A549 treated with CpdA at 1 μM for 4 hours (cell line): ENCODE measurements at places on chromosomes 2 and 18. TPM values are rescaled to one million over a fixed set of nuclear protein-coding genes. Genes with fewer than 3 reads are reported as not detected.

IL1F10 gene
- not detected in 5 replicates for total RNA-seq

CYS1 gene
- 0.90 to 1.3 TPM (median 1.1 TPM) in 5 replicates for total RNA-seq

DNAJC10 gene
- total RNA-seq, result 57.1 to 76.4 TPM (median 65.3 TPM) in 5 replicates

PXDN gene
- 7.9 to 12.9 TPM (median 10.8 TPM) in 5 replicates for total RNA-seq

CNTNAP5 gene
- total RNA-seq, result not detected in 5 replicates

LONRF2 gene
- total RNA-seq, result 3.0 to 4.1 TPM (median 3.8 TPM) in 5 replicates

PAX3 gene
- not detected in 5 replicates for total RNA-seq

CD207 gene
- not detected in 5 replicates for total RNA-seq

ST3GAL5 gene
- 32.6 to 39.1 TPM (median 36.1 TPM) in 5 replicates for total RNA-seq

PPP1CB gene
- total RNA-seq, result 104 to 119 TPM (median 112 TPM) in 5 replicates
